Endothelial cell (in vitro differentiated cells): ENCODE measurements at places on chromosomes 7 and 10. TPM values are rescaled to one million over a fixed set of nuclear protein-coding genes. Genes with fewer than 3 reads are reported as not detected.
A peak's percentile ranks its signal among the peaks of the same experiment; 100 is the strongest.

GRCh38 chr7:38300175-38300574 is 26.7 kb upstream of the TARP start:
- no peaks in the 10 kb centered on the region for H3K36me3 ChIP-seq
- H3K4me1 ChIP-seq = no peaks in the 10 kb centered on the region
- no peak for DNase-seq
- peaks cover 3% of the 10 kb centered on the region for H3K27me3 ChIP-seq

GRCh38 chr10:124447751-124448466 is 1.9 kb downstream of the NKX1-2 start:
- H3K27ac ChIP-seq = no peak overlapping the region
- no peaks in the 10 kb centered on the region for H3K36me3 ChIP-seq
- H3K4me1 ChIP-seq = peaks cover 26% of the 10 kb centered on the region
- H3K27me3 ChIP-seq = peaks cover 24% of the 10 kb centered on the region
- DNase-seq = no peak

- H3K4me3 ChIP-seq = no peak overlapping the region
- DNase-seq = no peak
- H3K27ac ChIP-seq = no peak overlapping the region
- H3K27me3 ChIP-seq = no peaks in the 10 kb centered on the region
- no peaks in the 10 kb centered on the region for H3K4me1 ChIP-seq
Measured at GRCh38 chr7:125605241-125605640, 675.6 kb upstream of the POT1 start.

VENTX gene
- 0.23 TPM for total RNA-seq

- H3K36me3 ChIP-seq = no peaks in the 10 kb centered on the region
- no peak overlapping the region for H3K4me3 ChIP-seq
- no peak overlapping the region for H3K27ac ChIP-seq
- peaks cover 3% of the 10 kb centered on the region for H3K27me3 ChIP-seq
Measured at GRCh38 chr7:79921976-79922375, 212.7 kb upstream of the GNAI1 start.

GRCh38 chr10:91907914-91908336 is 1.4 kb downstream of the FGFBP3 start:
- H3K36me3 ChIP-seq = peaks cover 9% of the 10 kb centered on the region
- DNase-seq = no peak
- H3K27ac ChIP-seq = peak overlapping the region; percentile 59
- peak overlapping the region; percentile 97 for H3K4me3 ChIP-seq

- H3K36me3 ChIP-seq = no peaks in the 10 kb centered on the region
- no peak overlapping the region for H3K4me3 ChIP-seq
- no peak for DNase-seq
- no peaks in the 10 kb centered on the region for H3K27me3 ChIP-seq
Measured at GRCh38 chr10:18875477-18875876, 173.1 kb upstream of the MALRD1 start.

DNA sequence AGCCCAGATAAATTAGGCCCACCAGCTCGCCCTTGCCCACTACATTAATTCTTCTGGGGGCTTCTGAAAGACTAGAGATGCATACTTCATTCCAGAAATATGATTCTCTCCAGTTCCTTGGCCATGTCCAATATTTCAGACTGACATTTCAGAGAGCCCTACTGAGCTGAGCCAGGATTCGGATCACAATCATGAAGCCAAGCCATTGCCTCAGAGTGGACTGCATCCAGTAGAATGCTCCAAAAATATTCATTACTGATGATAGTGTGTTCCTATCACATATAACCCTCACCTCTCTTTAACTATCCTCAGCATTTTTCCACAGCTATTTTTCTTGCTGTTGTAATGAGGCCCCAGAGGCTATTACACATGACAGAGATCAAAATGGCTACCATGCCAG is 38.7 kb downstream of the ARMH3 start:
- H3K4me1 ChIP-seq = no peaks in the 10 kb centered on the region
- peaks cover 15% of the 10 kb centered on the region for H3K36me3 ChIP-seq
- H3K27me3 ChIP-seq = peaks cover 2% of the 10 kb centered on the region
- DNase-seq = no peak
- H3K4me3 ChIP-seq = no peak overlapping the region

GRCh38 chr10:69498711-69499471 is 47.6 kb downstream of the TSPAN15 start:
- H3K36me3 ChIP-seq = peaks cover 48% of the 10 kb centered on the region
- peak overlapping the region; percentile 39 for H3K4me3 ChIP-seq
- peaks cover 16% of the 10 kb centered on the region for H3K27me3 ChIP-seq
- DNase-seq = no peak
- peaks cover 27% of the 10 kb centered on the region for H3K4me1 ChIP-seq

DNA sequence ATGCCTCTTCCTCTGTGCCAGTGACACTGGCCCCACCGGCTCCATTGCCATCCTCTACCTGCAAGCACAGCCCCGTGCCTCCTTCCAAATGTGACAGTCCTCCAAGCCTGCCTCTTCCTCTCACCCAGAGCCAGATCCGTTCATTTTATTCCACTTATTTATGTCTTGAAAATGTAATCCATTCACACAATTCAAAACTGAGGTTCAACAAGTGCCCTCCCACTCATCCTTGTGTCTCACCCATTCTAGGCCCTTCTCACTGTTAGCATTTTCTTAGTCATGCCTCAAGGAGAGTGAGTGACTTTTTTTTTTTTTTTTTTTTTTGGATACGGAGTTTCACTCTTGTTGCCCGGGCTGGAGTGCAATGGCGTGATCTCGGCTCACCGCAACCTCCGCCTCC is 41.7 kb downstream of the FKBP6 start:
- no peaks in the 10 kb centered on the region for H3K36me3 ChIP-seq
- peaks cover 1% of the 10 kb centered on the region for H3K27me3 ChIP-seq
- no peak overlapping the region for H3K4me3 ChIP-seq

TTYH3 gene
- total RNA-seq = 250 TPM

DNA sequence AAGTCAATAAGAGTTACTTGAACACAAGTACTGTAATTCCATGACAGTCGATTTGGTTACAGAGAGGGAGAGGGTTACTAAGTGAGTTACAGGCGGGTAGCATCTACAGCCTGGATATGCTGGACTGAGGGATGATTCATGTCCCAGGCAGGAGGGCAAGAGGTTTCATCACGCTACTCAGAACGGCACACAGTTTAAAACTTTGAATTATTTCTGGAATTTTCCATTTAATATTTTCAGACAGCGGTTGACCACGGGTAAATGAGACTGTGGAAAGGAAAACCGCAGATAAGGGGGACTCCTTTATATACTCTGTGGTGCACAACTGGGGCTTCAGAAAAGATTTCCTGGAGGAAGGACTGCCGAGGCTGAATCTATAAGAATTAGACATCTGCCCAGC is 25.7 kb upstream of the LRRC4 start:
- peaks cover 15% of the 10 kb centered on the region for H3K27me3 ChIP-seq
- peaks cover 15% of the 10 kb centered on the region for H3K36me3 ChIP-seq
- H3K27ac ChIP-seq = no peak overlapping the region
- no peak overlapping the region for H3K4me3 ChIP-seq
- peaks cover 62% of the 10 kb centered on the region for H3K4me1 ChIP-seq

CNTNAP2 gene
- 5.4 TPM for total RNA-seq

- DNase-seq = peak; percentile 43
- H3K4me3 ChIP-seq = no peak overlapping the region
- no peak overlapping the region for H3K27ac ChIP-seq
- H3K4me1 ChIP-seq = peaks cover 9% of the 10 kb centered on the region
Measured at GRCh38 chr10:125982260-125982948, 86.0 kb downstream of the FANK1 start.

DNA sequence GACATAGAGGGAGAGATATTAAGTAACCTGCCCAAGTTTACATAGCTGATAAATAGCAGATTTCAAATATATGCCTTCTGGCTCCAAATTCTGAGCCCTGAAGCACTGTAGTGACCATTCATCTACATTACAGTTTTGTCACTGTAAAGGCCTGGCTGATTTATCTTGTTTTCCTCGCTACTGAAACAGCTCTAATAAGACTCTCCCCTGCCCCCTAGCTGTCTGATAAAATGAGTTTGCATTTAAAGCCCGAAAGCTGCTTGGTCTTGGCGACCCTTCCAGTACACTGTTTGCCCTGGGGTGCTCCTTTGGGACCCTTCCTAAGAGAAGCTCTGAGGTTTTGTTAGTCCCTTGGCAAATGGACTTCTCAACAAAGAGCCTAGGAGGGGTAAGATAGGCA is 59.7 kb upstream of the RAB11FIP2 start:
- H3K4me3 ChIP-seq = no peak overlapping the region
- DNase-seq = peak; percentile 18
- no peaks in the 10 kb centered on the region for H3K36me3 ChIP-seq
- peaks cover 1% of the 10 kb centered on the region for H3K27me3 ChIP-seq
- no peak overlapping the region for H3K27ac ChIP-seq

SPAM1 gene
- not detected for total RNA-seq

DNA sequence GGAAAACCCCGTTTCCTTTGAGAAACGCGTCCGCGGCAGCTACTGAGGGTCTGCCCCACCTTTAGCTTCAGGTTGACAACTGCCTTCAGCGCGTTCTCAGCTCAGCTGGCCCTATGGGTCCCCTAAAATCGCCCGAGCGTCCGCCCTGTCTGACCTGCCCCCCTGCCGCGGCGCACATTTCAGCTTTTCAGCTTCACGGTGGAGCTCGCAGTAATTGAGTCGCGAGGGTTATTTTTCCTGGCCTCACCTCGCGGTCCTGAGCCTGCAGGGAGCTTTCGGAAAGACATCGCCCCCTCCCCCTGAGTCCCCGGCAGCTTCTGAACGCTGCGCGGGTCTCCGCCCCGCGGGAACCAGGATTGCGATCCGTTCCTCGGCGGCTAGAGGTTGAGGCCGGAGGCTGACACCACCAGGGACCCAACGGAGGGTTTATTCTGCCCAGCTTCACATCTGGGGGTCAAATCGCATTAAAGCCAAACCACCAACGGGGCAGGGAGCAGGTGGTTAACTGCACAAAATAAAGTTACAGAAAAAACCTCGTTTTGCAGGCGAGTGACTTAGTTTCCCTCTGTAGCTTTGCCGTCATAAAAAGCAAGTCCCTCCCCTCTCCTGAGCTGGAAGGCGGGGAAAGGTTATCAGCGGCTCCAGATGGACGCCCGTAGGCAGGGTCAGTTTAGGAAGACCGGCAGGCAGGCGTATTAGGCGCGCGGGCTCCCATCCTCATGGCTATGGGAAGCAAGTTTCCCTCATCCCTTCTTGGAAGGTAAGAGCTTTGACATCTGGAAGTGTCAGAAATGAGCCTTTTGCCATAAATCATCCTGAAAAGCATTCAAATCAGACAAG is 11.0 kb downstream of the TWIST1 start:
- H3K4me1 ChIP-seq = peaks cover 30% of the 10 kb centered on the region
- no peak overlapping the region for H3K27ac ChIP-seq
- H3K4me3 ChIP-seq = peak overlapping the region; percentile 75
- peaks cover 19% of the 10 kb centered on the region for H3K27me3 ChIP-seq
- no peaks in the 10 kb centered on the region for H3K36me3 ChIP-seq

DNA sequence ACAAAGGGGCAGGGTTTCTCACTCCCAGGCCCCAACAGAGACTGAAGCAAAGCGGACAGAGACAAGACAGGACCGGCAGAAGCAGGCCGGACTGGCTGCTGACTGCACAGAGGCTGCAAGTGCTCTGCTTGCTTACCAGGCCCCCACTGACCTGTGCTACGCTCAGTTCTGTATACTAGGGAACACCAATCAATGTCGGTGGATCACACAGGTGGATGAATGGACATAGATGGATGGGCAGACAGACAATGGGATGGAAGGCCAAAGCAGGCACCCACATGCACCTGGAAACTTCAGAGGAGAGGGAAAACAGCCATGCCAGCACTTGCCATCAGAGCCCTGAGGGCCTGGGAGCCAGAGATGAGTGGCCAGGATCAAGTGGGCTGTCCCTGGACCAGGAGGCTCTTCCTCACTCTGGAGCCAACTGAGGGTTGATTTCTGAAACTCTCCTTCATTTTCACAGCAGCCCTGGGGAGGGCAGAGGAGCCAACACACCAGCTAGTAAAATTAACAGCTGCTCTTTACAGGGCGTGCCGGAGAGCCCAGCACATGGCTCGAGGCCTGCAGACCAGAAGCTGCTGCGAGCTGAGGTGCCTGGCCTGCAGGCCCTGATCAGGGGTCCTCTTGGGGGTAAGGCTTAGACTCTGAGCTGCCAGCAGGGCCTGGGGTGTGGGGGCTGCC is 243.6 kb downstream of the KCNMA1 start:
- H3K27me3 ChIP-seq = peaks cover 7% of the 10 kb centered on the region
- no peak for DNase-seq
- no peak overlapping the region for H3K27ac ChIP-seq
- H3K4me1 ChIP-seq = peaks cover 10% of the 10 kb centered on the region
- no peak overlapping the region for H3K4me3 ChIP-seq

- no peak for DNase-seq
- no peak overlapping the region for H3K4me3 ChIP-seq
- no peaks in the 10 kb centered on the region for H3K36me3 ChIP-seq
- peaks cover 24% of the 10 kb centered on the region for H3K4me1 ChIP-seq
- H3K27me3 ChIP-seq = peaks cover 1% of the 10 kb centered on the region
Measured at GRCh38 chr10:61895898-61896600, 5.5 kb upstream of the ARID5B start.

GRCh38 chr10:34835908-34836508 is 20.9 kb upstream of the PARD3 start:
- H3K27me3 ChIP-seq = no peaks in the 10 kb centered on the region
- no peaks in the 10 kb centered on the region for H3K36me3 ChIP-seq
- no peaks in the 10 kb centered on the region for H3K4me1 ChIP-seq
- no peak overlapping the region for H3K4me3 ChIP-seq

SKIDA1 gene
- total RNA-seq = 5.9 TPM

ELFN1 gene
- 10.6 TPM for total RNA-seq

DNA sequence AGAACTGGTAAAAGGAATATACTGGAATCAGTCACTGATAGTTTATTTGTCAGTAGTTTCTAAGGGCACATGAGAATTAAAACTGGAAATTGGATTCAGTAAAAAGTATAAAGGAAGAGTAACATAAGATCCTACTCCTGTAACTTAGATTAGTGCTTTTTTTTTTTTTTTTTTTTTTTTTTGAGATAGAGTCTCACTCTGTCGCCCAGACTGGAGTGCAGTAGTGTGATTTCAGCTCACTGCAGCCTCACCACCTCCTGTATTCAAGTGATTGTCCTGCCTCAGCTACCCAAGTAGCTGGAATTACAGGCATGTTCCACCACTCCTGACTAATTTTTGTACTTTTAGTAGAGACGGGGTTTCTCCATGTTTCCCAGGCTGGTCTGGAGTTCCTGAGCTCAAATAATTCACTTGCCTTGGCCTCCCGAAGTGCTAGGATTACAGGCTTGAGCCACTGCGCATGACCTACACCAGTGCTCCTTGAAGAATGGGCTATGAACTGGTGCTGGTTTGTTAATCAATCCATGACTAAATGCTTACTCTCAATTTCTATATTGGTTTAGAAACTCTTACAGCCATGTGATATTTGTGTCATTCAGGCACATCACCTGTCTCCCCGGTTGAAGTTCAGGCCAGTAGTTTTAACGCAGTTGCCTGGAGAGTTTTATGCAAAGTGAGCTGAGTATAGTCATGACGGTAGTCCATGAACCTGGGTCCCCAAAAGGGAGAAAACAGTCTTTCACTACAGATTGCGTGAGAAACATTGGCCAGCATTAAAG is 65.0 kb downstream of the ZEB1 start:
- H3K4me3 ChIP-seq = no peak overlapping the region
- peaks cover 14% of the 10 kb centered on the region for H3K4me1 ChIP-seq
- DNase-seq = no peak

AASS gene
- total RNA-seq = 41.9 TPM

GTF2IRD1 gene
- 32.6 TPM for total RNA-seq
